ENCODE measurements at places on chromosomes 7 and 10.

- DNase-seq: no peak
These were observed 158.0 kb upstream of the NPVF start for GRCh38 chr7:25386311-25386744.

- no peak for DNase-seq
These were observed 435.2 kb upstream of the ETV1 start for GRCh38 chr7:14424675-14425074.

DNA sequence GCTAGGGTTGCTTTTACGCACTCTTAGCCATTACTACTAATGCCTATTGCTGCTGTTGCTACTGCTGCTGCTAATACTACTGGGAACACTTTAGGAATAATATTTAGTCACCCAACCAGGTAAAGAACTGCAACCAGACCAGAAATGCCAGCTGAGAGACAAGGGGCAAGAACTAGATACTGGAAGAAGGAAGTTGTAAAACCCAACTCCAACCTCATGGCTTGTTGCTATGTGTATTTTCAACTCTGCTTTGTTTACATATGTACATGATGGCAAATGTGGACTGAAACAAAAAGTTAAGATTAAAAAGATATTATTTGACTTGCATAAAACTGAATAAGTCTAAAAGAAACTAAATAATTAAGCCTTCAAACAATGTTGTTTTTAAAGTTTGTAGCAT lies 177.7 kb downstream of the GNAT3 start:
- no peak for DNase-seq

DNA sequence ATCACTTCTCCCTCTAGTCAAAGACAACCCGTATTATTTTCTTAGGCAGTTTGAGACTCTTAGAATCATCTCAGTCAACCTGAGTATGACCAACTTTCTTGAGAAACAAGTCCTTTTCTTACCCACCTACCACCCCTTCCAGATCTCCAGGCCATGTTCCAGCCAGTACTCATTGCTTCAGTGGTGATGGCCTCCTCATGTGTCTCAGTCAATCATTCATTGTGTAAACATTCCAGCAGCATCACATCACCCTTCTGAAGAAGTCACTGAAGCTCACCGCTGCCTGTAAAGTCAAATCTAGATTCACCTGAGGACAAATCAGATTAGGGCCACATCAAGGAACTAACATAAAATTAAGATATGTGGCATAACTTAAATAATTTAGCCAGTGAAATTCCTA lies 467.2 kb upstream of the NRP1 start:
- peak; percentile 41 for DNase-seq

- no peak for DNase-seq
These were observed 103.3 kb upstream of the GATA3 start for GRCh38 chr10:7950981-7951847.

DNA sequence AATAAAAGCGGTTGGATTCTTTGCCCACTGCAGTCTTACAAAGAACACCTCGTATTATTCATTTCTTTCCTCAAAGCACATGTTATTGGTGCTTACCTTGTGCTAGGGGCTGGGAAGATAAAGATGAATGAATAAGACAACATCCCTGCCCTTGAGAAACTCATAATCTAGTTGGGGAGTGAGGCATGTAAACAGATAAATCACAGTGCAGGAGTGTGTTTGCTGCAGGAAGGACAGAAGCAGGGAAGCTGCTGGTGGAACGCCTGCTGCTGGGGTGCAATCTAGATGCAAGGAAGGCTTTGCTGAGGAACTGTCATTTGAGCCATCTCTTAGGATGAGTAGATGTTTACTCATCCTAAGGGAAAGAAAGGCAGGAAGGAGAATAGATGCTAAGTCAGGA lies 135.6 kb downstream of the TMEM178B start:
- no peak for DNase-seq

DNA sequence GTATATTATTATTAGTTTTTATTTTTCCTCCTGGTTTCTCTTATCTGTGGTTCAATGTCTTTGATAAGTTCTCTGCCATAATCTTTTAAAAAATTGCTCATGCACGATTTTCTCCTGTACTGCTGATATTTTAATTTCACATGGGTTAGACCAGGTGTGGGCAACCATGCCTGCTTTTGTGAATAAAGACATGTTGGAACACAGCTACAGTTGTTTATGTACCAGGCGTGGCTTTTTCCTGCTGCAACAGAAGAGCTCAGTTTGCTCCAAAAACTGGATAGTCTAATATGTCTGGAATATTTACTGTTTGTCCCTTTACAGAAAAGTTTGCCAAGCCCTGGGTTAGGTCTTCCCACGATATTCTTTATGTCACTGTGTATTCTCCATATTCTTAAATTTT lies 105.2 kb downstream of the VWC2 start:
- DNase-seq: no peak

DNA sequence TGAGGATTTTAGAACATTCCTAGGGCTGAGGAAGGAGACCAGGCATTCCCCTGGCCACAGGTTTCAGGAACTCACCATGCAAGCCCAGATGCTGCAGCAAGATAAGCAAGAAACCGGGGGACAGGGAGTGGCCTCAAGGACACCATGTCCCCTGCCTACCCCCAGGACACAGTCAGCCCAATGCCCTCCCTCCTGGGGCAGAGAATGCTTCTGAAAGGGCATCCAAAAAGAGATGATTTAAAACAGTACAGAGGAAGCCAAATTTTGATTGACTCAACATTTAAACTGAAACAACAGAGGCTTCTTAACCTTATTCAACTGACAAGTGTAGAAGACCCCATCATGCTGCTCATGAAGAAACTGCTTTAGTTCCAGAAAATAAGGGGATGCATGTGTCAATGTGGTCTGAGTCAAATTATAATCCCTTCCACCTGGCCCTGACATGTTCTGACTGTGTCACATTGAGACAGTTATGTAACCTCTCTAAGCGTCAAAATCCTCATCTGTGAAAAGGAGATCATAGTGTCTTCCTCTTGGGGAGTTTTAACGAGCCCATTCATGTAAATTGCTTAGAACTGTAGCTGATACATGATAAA lies 60.0 kb downstream of the ICA1 start:
- DNase-seq: no peak

DNA sequence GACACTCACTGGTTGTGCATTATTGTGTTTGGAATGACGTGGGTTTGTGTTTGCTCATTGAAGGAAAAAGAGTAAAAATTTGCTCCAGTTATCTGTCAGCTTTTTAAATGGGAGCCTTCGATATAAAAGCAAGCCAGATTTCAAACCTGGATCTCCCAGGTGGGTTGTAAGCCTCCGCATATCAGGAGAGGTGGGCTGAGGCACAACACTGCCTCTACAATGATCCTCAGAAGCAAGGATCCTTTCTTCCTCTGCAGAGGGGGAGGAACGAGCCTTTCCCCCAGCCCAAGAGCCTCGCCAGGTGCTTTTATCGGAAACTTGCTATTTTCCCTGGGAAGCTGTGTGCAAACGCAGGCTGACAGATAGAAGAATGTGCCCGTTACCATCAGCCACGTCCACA lies 331.0 kb upstream of the MGMT start:
- no peak for DNase-seq

DNA sequence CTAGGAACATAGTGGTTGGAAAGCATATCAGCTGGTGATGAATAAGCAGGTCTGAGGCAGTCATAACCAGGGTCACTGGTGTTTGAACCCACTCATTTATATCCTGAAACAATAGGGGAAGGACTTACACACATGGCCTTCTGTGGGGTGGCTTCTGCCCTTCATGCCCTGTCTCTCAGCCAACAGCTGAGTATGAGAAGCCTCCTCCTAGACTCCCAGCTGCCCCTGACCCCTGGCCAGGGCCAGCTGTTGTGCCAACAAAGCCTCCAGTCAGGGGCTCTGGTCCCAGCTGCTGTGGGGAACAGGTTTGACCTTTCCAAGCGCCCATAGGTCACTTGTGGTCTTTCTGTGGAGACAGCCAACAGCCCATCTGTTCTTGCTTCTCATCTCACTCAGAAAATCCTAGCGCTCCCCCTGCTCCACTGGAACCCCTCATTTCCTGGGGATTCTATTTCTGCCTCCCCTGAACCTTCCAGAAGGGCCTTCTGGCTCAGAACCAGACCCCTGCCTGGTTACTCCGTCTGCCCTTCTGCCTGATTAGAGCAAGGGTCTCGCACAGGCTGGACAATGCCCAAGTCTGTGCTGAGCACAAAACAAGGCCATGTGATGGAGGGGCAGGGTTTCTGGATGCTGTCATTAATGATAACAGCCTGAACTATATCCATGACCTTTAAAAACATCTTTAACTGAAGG lies 9.7 kb upstream of the PURB start:
- no peak for DNase-seq

DNA sequence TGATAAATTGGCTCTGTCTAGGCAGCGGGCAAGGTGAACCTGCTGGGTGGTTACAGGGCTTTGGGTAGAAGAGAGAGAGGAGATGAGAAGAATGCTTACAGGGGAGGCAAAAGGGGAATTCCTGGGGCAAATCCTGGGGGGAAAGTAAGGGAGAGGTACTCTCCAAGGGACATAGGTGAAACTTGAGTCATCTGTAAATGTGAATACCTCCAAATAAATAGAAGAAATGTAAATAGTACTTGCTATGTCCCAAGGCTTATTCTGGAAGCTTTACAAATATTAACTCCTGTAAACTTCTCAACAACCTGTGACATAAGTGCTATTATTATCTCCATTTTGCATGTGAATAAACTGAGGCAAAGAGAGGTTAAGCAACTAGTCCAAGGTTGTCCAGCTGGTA lies 57.7 kb upstream of the CDK13 start:
- DNase-seq: no peak

- DNase-seq: no peak
These were observed 98.9 kb upstream of the KIF5B start for GRCh38 chr10:32155075-32155516.

GRCh38 chr7:6030988-6031387 lies at the start of gene ANKRD61:
Gene ANKRD61, plus strand, starts transcription at chr7:6031376. Its CDS starts 0 bp downstream, at chr7:6031376.
- DNase-seq: no peak

GRCh38 chr7:133381965-133382364 lies 129.1 kb downstream of the EXOC4 start:
- DNase-seq: no peak

DNA sequence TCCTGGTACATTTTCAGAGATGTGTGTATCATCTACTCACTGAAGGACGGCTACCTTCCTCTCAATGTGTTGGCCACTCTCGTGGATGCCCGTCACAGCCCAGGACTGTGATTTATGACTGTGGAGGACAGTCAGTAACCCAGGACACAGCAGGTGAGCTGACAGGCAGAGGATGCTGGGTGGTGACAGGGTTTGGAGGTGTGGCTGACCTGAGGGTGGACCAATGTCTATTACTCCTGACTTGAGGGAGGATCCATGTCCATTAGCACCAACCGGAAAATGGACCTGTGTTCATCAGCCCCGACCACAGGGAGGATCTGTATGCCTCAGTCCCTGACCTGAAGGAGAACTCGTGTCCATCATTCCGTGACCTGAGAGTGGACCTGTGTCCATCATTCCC lies 96.1 kb downstream of the ADCY1 start:
- no peak for DNase-seq

GRCh38 chr7:116351966-116352365 lies 141.6 kb downstream of the TES start:
- no peak for DNase-seq

DNA sequence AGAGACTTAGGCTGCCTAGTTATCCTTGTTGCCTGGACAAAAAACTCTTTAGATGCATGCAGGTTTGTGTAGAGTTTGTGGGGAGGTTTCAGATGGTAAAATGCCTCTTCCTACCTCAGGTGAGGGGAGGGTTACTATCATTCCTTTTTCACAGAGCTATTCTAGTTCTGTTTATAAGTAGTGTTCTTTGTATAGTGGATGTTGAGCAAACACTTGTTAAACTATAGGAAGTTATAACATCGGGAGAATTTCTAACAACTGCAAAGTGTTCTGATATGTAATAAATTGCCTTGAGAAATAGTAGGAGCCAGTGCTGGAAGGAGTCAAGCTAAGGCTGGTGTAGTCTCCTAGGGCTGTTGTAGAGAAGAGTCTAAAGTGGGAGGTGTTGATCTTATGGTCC lies 6.7 kb upstream of the FAS start:
- no peak for DNase-seq

DNA sequence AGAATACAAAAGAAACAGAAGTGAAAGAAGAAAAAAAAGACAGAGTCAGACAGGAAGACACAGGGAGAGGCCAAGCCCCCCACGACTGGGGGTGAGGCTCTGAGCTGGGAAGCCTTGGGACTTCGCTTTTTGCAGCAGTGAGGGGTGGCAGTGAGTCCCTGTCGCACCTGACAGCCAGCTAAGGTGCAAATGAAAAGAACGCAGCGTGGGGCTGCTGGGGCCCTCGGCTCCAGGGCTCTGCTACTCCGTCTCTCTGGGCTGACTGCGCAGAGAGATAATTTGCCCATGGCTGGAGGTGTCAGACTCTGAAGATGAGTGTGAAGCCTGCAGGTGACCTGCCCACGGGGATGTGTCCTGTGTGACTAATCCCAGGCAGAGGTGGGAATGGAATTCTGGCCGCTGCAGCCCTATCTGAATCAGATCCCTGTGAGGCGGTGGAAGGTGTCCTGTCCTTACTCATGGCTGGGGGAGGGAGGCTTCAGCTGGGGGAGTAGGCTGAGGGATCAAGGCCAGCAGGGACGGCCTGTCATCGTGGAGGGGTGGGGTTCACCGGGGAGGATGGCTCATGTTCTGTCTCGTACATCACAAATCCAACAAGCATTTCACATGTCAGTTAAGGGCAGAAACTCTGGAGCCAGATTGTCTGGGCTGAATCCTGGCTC lies 96.4 kb downstream of the SLIT1 start:
- no peak for DNase-seq

DNA sequence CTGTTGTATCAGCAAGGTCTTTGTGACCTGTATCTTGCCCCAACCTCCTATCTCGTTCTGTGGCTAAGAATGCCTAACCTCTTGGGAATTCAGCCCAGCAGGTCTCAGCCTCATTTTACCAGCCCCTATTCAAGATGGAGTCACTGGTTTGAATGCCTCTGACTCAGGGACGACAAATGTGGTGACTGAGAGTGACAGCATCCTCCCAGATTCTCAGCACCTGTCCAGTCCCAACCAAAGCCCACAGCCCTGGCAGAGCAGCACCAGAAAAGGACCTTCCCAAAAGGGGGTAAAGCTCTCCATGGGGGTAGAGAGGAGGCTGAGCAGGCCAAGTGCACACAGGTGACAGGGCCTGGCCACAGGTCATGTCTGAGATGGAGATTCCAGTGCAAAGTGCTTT lies 35.4 kb upstream of the GPAM start:
- no peak for DNase-seq

GRCh38 chr10:56316603-56317002 lies 44.5 kb downstream of the ZWINT start:
- DNase-seq: no peak

GRCh38 chr10:47295411-47295810 lies 4.6 kb upstream of the GDF10 start:
- DNase-seq: no peak

- DNase-seq: peak; percentile 84
These were observed 36.5 kb downstream of the DLG5 start for GRCh38 chr10:77890097-77890496.

Measured in ELF-1 (cell line).